ENCODE measurements at places on chromosomes 6 and 20.
A peak's percentile ranks its signal among the peaks of the same experiment; 100 is the strongest.

DNA sequence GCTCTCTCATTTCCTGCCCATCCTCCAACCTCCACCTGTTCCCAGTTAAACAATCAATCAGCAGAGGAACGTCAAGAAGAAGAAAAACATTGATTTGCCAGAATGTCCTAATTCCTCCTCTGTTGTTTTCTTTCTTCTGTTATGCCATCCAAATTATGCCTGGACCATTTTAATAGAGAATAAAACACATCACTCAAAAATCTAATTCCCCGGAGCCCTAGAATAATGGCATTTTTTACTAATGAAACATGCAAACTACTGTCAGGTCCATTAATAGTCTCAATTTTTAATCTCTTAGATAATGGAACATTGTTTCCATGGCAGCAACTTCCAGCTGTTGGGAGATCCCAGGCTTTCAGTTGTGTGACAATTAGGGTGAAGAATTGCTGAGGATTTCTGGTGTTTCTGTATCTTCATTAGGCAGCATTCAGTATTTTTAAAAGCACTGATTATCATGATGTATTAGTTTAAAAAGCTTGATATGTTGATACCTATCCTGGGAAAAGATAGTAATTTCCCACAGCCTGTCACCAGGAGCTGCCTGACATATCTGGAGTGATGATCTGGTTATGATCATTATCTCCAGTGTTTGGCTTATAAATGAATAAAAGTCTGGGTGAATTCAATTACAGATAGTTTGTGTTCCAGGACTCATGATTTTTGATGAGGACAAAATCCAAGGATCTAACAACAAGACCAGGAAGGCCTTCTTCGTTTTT is 209.8 kb downstream of the TPBG start:
- no peak for DNase-seq

GRCh38 chr6:107717781-107718180 is 106.3 kb downstream of the SCML4 start:
- DNase-seq: no peak

- DNase-seq: no peak
Measured at GRCh38 chr6:30520522-30520921, 31.2 kb downstream of the HLA-E start.

- DNase-seq: peak; percentile 81
Measured at GRCh38 chr6:26575494-26575939, 21.2 kb upstream of the ABT1 start.

- DNase-seq: no peak
Measured at GRCh38 chr6:106255306-106255705, 70.3 kb downstream of the ATG5 start.

GRCh38 chr6:8837343-8837742 is 402.0 kb upstream of the SLC35B3 start:
- DNase-seq: no peak

DNA sequence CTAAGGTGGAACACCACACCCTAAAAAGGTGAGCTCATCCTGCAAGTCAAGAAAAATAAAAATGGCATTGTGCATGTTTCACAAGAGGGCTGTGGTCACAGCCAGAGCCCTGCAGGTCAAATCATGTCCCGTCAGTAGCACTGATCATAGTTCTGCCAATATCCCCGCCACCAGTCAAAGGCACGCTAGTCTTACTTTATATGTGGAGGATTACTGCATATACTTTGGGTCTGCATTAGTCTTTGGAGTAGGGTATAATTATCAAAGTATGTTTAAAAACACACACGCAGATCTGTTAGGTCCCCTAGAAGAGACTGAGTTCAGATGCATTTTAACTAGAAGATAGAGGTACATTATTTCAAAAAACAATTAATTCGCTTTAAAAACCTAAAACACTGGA is 1.8 kb downstream of the PERP start:
- DNase-seq: no peak

DNA sequence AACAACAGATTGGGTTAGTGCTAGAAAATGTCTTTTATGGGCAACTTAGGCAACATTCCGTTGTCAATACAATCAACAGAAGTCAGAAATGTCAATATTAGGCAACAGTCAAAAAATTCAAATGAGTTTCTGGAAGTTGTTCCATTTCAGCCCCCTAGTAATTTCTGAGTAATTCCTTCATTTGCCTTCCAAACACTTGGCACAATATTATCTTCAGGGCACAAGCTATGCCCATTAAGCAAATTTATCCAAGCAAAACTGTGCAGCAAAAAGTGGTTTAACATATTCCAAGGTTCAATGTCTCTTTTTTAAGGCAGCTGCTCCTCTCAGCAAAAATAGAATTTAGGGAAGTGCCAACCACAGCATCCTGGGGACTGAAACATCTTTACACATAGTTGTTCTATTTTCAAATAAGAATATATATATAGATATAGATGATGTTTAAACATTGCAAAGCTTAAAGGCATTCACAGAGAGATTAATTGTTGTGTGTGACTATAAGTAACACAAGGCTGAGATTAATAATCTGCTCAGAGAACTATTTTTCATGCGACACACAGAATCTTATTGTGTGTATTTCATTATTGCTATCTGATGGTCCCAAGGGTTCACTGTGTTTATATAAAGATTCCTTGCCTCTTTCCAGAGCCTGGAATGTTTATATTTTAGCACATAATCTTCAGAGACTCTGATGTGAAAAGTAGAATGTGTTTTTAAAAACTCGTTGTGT is 75.2 kb upstream of the ADTRP start:
- no peak for DNase-seq

Measured in Daoy (cell line).